ENCODE measurements at places on chromosomes 13 and 19.

DNA sequence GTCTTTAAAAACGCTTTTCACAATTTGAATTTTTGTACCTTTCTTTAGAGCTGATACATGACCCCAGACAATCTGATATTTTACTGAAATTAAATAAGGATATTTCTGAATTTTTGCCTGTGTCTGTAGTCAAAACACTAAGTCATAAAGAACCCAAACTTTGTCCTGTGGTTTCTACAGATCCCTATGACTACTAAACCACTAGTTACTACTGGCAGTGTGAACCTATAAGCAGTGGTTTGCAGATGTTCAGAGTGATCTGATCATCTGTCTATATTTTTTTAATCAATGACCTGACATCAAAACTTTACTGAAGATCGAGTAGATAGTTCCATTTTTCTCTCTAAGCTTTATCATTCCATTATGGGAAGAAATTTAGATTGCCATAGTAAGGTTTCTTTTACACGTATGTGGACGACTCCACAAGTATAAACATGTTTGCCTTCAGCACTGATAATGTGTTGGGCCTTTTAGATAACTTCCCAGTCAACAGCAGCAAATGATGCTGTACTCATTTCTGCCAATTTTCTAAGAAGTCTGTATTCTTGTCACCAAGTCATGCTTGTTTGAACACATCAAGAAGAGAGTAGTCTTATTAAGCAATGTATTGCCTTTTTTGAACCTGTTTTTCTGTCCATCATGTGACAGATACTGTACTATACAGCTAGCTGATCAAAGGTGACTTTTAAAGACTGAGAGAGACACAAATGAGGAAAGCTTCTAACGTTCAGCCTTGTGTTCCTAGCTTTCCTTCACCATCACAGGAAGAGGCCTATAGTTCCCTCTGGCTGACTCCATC, 21.8 kb downstream of the POLR1D start:
- DNase-seq = no peak

DNA sequence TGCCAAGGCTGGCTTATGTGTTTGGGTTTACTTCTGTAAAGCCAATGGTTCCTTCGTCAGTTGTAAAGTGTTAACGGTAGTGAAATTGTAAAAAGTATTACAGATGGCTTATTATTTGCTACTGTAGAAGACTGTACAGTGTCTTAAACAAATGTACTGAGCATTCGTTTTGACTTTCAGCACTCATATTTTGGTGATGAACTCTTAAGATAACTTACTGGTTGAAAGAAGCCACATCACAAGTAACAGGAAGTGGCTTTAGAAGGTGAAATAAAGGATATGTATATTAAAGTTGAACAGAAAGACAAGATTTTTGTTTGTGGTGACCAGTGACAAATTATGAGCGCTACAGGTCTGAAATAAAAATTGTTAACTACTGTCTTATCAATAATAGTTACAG, 64.2 kb downstream of the URI1 start:
- no peak for DNase-seq

DNA sequence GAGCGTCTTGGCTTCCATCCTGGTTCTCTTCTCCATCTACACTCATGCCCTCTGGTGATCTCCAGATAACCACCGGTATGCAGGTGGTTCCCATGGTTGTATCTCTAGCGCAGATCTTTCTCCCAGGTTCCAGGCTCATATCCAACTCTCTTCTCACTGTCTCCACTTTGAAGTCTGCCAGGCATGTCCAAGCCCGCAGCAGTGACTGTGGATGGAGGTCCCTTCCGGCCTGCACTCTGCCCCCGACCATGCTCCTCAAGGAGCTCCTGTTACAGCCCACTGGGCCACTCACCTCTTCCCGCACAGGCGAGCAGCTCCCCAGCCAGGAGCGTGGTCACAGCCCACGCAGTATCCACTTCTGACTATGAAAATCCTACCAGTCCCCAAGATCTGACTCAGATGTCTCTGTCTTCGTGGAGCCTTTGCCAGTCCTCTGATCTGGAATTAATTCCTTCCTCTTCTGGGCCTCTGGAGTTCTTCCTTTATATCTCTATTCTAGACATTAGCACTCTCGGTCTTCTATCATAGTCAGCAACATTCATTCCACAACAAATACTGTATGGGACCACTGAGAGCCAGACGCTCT, 100.2 kb downstream of the TEX26 start:
- no peak for DNase-seq

DNA sequence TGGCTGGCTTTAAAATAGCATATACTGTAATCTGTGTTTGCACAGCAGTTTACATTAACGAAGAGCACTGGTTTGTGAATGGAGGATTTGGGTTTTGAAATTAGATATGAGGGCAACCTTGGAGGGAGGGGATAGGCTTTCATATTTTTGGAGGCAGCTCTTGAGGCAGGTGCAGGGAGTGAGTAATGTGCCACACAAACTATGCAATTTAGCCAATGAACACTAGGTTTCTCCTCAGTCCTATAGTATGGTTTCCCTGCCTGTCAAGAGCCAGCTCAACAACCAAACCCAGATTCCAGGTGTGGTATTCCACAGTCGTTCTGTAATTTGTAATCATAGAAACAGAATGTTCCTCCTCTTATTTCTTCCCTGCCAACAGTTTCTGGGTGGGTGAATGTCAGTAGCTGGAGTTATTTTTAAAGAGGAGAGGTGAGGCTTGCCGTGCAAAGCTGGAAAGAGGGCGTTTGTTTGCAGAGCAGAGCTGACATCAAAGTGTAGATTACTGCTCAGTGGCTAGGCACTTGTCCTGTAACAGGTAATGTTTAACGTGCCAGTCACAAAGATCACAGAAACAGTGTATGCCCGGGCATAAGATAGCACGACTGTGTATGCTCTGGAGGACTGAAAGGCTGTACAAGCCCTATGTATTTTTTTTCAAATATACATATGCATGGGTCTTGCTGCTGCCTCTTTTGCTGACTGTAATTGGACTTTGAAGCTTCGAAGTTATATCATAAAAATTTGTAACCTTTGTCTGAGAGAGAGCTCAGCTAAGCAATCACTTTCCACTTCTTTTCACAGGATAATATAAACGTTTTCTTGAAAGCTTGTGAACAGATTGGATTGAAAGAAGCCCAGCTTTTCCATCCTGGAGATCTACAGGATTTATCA, 124.2 kb downstream of the LMO7 start:
- no peak for DNase-seq

GRCh38 chr19:48669903-48670668, 2.7 kb downstream of the NTN5 start:
- no peak for DNase-seq

DNA sequence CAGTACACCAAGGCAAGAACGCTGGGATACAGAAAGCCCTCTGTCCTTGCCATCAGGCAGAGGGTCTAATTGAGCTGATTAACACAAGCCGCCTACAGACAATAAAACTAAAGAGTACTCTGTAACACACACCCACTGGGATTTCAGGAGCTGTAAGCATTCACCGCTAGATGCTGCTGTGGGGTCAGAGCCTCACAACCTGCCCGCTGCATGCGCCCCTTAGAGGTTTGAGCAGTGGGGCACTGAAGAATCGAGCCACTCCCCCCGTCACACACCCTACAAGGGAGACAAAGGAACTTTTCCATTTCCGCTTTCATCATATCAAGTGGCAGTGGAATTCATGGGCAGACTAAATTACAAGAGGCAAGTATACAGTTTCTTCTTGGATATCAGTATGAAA, 1080.6 kb downstream of the PCDH17 start:
- DNase-seq = no peak

GRCh38 chr19:30289336-30289735, 82.8 kb upstream of the ZNF536 start:
- no peak for DNase-seq

DNA sequence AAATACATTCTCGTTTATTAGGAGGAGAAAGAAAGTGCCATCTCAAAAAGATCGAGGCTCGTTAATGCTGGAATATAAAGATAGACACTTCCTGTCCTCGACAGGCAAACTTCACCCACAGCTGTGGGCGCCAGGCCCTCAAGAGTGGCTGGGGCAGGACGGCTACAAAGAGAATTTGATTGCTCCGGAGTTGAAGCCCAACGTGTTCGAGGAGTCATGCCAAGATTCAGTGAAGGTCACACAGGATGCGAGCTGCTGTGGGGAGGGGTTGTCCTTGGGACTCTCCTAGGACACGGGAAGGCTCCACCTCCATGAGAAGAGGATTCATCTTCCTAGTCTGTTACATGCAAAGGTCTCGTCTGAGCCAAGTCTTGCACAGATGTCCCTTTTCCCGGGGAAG, 16.3 kb upstream of the PTPRS start:
- DNase-seq = no peak

GRCh38 chr19:55344444-55344843, 4.8 kb downstream of the KMT5C start:
- DNase-seq = peak; percentile 37

- no peak for DNase-seq
Measured at GRCh38 chr19:38224014-38224862, at the start of gene DPF1. Gene DPF1, minus strand, starts transcription at chr19:38224222. Its CDS starts 80 bp downstream, at chr19:38224142.

- no peak for DNase-seq
Measured at GRCh38 chr13:33263484-33263883, 22.1 kb downstream of the STARD13 start.

- no peak for DNase-seq
Measured at GRCh38 chr13:31761951-31762350, 22.6 kb downstream of the RXFP2 start.

DNA sequence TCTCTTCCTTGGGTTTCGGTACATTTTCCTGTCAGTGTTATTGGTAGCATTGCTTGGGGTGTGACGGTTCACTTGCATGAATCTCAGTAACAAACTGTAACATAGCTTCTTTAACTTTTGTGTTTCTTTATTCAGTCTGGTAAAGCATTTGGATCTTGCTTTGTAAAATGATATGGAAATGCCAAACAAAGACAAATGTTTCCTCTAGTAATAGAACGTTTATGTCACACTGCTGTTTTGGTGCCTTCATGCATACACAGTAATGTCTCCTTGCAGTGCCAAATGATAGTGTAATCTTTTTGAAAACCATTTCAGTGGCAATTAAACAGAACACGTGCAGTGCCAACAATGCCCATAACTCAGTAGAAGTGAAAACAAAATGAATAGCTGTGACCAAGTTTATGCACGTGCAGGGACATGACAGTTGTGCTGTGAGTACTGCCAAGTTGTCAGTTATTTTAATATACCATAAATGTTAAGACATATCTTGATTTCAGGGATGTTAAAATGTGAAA, 110.8 kb downstream of the RXFP2 start:
- DNase-seq = no peak

DNA sequence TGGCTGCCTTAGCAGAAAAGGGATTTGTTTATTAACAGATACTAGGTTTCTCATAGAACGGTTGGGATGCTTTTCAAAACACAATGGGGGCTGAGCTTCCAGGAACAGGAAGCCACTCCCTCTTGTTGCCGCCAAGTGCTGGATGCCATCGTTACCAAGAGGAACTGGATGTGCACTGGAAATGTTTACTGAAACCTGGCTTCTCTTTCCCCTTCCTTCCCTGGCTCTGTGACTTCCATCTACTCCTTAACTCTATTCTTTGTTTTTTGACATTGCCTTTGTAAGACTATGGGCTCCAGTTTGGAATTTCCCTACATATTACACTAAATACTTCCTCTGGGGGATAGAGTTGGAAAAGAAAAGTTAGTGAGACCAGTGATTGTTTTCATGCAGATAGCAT, 11.7 kb upstream of the KL start:
- DNase-seq = no peak

GRCh38 chr19:21584537-21584936, 79.1 kb downstream of the ZNF429 start:
- DNase-seq = no peak

- DNase-seq = no peak
Measured at GRCh38 chr19:34692549-34692948, 15.1 kb downstream of the ZNF302 start.

GRCh38 chr13:67064920-67065319, 165.2 kb downstream of the PCDH9 start:
- DNase-seq = no peak

DNA sequence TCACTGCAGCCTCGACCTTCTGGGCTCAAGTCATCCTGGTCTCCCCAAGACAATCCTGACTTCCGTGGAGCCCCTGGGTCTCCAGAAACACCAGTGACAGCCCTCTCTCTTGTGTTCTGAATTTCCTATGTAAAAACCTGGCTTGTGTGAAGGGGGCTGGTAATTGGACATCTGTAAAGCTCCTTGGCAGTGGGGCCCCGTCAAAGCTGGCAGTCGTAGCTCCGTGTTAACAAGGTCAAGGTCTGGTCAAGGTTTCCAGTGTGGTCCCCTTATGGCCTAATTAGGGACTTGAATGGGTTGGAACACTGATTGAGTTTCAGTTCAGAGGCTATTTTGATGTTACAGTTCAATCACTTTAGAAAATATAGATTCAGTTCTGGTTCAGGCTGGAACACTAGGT, 32.8 kb upstream of the NDUFS7 start:
- DNase-seq = no peak

DNA sequence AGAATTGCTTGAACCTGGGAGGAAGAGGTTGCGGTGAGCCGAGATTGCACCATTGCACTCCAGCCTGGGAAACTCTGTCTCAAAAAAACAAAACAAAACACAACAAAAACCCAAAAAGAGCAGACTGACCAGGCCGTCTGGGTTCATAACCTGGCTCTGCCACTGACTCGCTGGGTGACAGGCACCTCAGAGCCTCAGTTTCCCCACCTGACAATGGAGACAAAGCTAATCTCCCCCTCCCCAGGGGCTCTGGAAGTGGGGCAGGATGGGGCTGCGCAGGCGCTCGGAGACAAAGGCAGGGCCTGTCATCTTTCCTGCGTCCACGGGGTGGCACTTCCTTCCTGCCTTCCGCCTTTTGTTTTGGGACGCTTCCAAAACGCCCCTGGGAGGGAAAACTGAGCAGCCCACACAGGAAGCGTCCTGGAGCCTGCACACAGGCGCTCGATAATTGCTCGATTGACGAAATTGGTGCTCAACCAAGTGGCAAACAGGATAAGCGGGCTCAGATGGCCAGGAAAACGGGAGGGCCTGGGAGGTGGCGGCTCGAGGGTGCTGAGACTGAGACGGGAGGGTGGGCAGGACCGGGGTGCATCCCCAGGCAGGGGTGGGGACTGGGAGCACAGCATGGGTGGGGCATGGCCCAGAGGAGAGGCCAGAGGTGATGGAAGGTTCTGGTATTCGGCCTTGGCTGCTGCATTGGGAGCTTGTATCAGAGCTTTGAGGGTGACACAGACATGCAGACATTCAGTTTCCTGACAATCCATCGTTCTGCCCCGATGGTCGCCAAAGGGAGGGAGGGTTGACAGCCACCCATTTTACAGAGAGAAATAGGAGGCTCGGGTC, 17.8 kb downstream of the SPC24 start:
- DNase-seq = peak; percentile 81

- DNase-seq = peak; percentile 88
Measured at GRCh38 chr19:10864538-10864899, 6.8 kb upstream of the CARM1 start.

GRCh38 chr13:36839281-36839680, 20.3 kb downstream of the RFXAP start:
- DNase-seq = no peak

DNA sequence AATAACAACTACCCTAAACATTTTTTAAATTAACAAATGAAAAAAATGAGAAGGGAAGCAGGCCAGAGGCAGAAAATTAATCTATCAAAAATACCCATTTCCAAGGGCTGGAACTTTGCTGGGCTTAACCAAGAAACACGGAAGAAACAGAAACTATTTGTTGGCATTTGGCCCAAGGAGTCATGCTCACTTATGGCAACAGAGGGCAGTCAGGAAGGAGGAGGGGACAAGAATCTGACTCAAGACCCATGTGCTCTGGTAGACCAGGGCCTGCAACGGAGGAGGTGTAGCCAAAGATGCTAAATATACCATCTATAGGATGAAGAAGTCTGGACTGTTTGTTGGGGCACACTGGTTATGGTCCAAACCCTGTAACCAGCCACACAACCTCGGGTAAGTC, 496.7 kb downstream of the COG6 start:
- DNase-seq = no peak

GRCh38 chr13:43166644-43167457, 143.5 kb downstream of the DNAJC15 start:
- no peak for DNase-seq
